GOT3 (cell line): ENCODE measurements at places on chromosomes 6 and 20.

DNA sequence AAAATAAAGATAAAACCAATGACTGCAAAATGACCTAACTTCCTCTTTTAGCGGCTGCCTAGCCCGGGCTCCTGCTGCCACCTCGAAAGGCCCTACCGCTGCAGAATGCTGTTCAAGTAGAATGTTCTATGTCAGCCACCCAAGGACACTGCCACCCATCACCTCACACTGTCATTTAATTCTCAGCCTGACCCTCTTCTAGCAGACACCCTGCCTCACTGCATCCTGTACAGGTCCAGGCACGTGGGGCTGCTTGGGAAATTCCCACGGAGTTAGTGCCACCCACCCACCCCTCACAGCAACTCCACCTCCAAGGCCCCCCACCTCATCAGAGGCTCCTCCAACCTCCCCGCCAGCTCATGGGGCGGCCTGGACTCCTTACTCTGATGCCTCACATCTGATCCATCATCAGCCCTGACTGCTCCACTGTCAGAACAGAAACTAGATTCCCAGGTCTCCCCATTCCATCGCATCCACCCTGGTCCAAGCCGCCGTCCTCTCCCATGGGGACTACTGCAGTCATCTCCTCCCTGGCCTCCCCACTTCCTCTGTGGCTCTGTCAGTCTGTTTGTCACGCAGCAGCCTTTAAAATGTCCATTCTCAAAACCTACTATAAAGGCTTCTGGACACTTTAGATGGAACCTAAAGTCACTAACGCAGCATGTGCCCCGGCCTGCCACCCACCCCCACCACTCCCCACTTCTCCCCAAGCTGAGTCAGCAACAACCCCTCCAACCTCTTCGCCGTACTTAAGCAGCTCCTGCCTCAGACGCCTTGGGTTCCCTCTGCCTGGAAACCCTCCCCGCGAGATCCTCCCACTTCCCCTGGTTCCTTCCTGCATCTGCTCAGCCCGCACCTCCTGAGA, 17.0 kb downstream of the NFATC2 start:
- no peak for DNase-seq

DNA sequence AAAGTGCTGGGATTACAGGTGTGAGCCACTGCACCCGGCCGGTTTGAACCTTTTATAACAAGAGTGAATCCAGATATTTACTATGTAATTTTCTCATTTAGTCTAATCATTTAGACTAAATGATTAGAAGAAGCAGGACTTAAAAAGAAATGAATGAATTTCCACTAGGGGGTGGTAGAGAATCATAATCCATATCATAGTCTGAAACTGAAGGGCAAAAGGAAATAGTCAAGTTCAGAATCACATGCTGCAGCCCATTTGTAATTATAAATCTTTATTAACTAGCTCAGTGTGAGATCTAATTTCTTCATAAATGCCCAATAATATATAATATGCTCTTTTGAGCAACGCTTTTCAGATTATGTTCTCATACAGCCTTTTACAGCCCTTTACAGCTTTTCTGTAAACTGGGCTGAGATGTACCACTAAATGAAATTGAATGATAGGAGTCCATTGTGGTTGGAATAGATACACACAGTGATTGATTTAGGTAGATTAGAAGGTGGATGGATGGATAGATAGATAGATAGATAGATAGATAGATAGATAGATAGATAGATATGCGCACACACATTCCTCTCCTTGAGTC, 31.8 kb downstream of the PSMB9 start:
- DNase-seq, result no peak

- DNase-seq, result no peak
Measured at GRCh38 chr20:5586720-5587119, 163.5 kb upstream of the SHLD1 start.

DNA sequence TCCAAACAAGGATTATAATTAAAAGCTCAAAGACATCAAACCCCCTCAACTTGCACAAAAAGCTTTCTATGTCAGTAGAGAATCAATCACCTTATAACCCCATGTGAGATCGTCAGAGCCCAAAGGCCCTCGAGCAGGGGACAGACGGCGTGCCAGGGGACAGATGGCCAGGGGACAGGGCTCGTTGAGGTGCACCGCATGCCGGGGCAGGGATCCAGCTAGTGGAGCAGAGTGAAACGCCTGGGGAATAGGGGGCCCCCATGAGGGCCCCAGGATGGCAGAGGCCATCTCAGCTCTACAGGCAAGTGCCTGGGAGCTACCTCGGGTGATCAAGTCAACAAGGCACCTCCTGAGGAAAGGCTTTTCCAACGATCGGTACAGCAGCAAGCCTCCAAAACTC, 28.6 kb downstream of the DIDO1 start:
- no peak for DNase-seq

DNA sequence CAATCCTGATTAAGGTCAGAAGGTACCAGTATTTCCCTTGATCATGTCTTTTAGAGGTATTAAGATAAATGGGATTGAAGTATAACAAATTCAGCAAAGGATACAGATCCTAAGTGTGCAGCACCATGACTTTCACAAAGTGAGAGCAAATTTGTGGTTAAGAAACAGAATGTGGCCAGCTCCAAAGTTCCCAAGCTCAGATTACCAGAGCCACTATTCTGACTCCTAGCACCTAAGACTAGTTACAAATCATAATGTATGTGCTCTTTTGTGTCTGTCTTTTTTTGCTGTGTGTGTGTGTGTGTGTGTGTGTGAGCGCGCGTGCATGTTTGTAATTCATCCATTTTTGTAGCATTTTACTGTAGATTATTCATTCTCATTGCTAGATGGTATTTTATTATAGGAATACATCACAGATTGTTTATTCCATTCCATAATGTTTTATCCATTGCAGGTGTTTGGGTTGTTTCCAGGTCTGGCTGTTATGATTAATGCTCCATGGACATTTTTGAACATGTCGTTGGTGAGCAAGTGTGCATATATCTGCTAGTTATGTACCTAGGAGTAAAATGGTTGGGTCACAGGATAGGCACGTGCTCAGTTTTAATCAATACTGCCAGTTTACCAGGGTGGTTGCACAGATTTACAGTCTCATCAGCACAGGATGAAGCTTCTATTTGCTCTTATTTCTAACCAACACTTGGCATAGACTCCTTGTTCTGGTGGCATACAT, 314.0 kb upstream of the JAG1 start:
- no peak for DNase-seq

DNA sequence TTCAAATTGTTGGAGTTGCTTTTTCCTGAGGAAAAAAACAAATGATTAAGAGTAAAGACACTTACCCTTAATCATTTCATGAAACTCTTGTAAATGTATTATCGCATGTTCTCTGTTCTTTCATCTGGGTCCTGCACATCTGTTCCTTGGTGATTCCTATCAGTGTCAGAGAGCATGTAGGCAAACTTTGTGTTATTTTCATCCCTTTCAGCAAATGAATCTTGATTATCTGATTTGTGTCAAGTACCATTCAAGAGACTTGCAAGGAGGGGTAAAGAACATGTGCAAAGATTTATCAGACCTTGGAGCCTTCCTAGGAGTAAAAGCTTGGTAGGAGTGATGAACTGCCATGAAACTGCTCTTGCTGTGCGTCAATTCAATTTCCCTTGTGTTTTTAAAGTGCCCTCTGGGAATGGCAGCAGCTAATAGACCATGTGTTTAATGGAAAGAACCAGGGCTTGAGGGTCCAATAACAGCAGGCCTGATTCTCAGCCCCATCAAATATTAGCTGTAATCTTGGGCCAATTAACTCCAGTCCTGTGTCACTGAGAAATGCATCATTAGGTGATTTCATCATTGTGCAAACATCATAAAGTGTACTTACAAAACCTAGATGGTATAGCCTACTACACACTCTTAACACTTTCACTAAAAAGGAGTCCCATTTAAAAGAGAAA, 118.9 kb upstream of the CEP85L start:
- DNase-seq, result no peak

DNA sequence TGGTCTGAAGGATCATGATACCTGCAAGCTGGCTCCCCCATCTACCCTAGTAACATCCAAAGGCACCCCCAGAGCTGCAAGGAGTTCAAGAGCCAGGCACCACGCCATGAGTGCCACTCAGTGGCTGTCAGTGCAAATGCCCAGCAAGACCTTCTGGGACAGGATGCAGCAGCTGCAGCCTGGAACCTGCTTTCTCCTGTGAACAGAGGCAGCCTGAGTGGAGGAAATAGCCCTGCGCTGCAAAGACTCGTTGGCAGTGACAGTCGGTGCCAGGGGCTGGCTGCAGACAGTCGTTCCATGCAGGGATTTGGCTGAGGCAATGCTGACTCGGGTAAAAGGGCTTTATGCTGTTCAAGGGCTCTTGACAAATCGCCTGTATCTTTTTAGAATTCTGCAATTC, 15.7 kb upstream of the SSTR4 start:
- DNase-seq, result no peak

DNA sequence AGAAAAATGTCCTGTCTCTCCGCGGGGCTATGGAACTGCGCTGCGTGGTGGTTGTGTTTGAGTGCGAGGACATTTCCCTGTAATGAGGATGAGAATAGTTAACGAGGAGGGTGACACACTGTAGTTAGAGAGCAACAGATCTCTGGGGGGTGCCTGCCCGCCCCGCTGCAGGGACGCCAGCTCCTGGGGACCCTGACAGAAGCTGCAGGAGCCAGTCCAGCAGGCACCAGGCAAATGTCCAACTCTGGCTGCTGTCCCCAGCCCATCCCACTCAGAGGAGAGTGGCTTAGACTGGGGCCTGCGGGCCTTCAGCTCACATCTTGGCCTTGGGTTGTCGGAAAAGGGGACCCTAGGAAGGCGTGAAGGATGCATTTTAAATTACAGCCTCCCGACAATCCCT, 92.9 kb upstream of the FOXP4 start:
- no peak for DNase-seq

DNA sequence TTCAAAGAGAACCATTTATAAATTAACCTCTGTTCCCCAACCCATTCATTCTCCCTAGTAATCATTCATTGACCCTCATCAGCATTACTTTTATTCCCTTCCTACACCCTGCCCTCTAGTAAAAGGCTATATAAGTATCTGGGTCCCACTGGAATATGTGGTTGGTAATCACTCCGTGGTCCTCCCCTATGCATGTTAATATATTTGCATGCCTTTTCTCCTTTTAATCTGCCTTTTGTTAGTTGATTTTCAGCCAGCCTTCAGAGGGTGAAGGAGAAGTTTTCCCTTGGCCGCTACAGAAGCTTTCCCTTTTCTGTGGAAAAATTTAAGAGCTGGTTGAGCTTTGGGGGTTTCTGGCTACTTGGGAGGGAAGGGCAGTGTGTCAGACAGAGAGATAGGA, 585.6 kb downstream of the UTRN start:
- no peak for DNase-seq

- no peak for DNase-seq
Measured at GRCh38 chr20:44491635-44492395, 16.1 kb downstream of the TTPAL start.

DNA sequence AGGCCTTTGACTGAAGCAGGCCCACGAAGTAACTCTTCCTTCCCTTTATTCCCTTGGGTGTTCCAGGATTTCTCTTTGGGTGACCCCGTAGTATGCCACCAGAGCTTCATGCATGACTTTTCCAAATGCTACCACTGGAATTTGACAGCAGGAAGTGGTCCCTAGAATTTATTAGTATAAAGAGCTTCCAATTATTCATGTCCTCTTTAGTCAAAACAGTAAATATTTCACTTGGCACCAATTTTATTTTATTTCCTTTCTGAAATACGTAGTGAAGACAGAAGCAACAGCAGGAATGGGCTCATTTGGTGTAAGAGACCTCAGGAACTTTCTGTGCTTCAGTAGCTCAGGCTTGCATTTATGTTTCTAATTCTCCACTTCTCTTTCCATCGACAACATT, 151.3 kb downstream of the LCA5 start:
- DNase-seq, result no peak

GRCh38 chr6:44093750-44094402, 33.4 kb downstream of the MRPL14 start:
- no peak for DNase-seq

GRCh38 chr6:13709689-13710551, 1.7 kb downstream of the RANBP9 start:
- DNase-seq, result no peak

GRCh38 chr6:128437685-128438084, 82.7 kb downstream of the PTPRK start:
- DNase-seq, result no peak

DNA sequence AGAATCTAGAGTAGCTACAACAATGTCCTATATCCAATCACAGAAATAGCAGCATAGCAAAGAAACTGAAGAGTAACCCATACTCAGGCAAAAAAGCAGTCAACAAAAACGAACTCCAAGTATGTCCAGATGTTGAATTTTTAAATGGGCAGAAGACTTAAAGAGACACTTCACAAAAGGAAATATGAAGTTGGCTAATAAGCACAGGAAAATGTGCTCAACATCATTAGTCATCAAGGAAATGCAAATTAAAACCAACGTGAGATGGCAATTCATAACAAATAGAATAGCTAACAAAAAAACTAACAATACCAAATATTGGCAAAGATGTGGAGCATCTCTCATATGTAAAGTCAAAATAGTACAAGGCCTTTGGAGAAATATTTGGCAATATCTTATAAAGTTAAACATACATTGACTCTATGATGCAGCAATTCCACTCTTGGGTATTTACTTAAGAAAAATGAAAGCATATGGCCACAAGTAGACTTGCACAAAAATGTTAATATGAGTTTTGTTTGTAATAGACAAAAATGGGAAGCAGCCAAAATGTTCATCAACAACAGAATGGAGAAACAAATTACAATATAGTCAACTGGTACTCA, 37.7 kb downstream of the FRK start:
- DNase-seq, result no peak

DNA sequence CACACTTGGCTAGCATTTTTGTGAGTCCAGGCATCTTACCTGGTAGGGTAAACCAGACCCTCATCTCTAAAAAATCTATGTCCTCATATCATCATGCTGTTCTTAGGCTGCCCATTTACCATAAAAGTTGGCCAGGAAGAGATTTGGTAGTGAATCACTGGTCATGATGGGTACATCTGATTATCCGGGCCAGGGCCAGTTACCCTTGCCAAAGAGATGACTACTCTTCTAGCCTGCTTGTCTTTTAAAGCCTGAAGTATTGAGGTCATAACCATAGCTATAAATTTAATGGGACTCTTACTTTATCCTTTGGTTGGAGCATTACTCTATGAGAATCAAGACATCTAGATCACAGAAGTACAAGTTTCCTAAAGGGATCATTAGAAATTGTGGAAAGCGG, 276.8 kb downstream of the TENT5A start:
- DNase-seq, result no peak
